Activated CD4-positive, alpha-beta T cell treated with anti-CD3 and anti-CD28 coated beads for 1 hour (primary cell): ENCODE measurements at places on chromosomes 7 and 10.

DNA sequence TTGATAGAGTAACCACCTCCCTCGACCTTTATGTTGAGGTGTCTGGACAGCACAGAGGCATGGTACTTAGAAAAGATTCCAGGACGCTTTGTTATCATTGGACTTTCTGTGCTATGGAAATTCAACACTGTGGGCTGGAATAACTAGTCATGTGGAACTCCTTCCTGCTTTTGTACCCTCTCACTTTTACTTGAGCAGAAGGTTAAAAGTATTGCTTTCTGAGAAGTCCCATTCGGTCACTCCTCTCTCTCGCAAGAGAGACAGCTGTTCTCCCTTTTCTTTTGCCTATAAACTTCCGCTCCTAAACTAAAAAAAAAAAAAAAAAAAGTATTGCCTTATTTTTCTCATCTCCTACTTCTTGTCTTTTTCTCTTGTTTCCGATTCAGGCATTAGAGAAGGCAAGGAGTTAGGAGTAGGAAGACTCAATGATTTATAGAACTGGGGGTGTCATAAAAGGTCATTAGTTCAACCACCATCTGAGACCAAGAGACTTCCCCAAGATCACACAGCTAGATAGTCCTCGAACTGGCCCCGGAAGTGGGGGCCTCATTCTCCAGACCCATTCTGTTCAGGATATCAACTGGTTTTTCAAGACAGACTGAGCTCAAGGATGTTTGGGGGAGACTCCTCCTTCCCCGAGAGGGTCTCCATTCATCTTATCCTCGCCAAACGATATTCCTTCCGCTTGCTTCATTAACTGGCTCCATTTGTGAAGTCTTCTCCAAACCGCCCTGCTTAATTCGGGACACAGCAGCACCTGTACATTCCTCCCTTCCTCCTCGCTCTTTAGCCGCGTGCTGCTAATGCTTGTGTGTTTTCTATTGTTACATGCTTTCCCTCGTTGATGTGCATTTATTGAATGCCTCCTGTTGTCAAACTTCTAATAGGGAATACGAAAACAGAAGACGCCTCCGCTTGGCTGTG is 995 bp upstream of the INPP5F start:
- DNase-seq = no peak

- DNase-seq = no peak
Observed at GRCh38 chr7:45088821-45089340, at the start of gene NACAD. Gene NACAD (minus strand): TSS chr7:45088969. CDS start chr7:45088894, 75 bp downstream.

DNA sequence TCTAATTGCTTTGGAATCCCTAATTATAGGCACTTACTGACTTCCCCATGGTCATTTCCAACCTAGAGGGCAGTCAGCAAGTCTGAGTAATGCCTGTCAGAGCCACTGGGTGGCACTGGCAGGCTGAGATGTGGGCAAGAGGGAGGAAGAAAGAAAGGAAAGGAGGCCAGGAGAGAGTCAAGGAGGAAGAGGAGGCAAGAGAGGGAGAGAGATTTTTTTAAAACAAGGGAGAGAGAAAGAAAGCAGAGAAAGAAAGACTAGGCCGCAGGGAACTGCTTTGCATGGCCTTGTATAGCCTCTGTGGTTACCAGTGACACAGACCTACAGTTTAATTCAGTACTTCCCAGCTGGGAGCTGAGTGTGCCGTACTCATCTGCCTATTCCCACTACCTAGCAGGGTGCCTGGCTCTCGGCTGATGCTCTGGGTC is 210.4 kb upstream of the ADO start:
- DNase-seq = peak; percentile 28

GRCh38 chr7:111752022-111752582 is 189.8 kb upstream of the IMMP2L start:
- peak; percentile 24 for DNase-seq

GRCh38 chr7:80875537-80876120 is 43.2 kb downstream of the SEMA3C start:
- no peak for DNase-seq

DNA sequence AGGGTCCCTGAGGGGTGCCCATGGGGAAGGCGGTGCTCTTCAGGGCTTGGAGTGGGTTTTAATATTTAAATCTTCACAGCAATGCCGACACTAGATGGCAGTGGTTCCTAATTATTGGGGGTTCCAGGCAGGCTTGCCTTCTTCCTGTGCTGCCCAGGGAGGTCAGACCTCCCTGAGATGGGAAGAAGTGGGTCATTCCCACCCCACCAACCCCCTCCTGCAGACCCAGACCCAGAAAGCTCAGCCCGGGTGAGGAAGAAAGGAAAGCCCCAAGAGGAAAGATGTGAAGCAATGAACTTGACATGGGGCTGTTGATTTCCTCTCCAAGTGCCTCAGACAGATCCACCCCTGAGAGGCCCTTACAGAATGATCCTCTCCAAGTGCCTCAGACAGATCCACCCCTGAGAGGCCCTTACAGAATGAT is 85.1 kb upstream of the LANCL2 start:
- peak; percentile 28 for DNase-seq

DNA sequence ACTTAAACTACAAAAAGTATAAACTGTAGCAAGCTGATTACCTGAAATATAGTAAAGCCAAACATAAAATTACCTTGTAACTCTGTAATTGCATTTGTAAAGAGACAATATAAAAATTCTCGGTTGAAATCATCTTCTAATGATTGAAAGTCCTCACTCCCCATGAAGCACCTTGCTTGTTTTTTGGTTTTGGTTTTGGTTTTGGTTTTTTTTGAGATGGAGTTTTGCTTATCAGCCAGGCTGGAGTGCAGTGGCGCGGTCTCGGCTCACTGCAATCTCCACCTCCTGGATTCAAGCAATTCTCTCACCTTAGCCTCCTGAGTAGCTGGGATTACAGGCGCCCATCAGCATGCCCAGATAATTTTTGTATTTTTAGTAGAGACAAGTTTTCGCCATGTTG is 33.9 kb upstream of the GPR37 start:
- DNase-seq = no peak

DNA sequence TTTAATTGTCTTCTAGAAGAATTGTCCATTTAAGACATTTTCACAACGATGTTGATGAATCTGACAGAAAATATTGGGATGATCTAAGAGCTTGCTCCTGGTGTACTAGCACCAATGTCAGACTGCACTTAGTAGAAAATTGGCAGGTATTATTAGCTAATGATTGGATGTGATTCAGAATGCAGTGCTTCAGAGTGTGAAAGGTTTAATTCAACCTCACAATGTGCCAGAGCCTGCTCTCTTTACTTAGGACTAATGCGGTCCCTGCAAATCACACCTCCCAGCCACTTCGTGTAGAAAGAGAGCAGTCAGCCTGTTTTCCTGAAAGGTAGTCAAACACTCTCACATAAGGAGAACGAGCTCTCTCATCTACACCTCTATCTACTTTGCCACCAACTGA is 197.5 kb downstream of the ZNF438 start:
- DNase-seq = no peak
